ENCODE measurements at places on chromosomes 5 and 9.

DNA sequence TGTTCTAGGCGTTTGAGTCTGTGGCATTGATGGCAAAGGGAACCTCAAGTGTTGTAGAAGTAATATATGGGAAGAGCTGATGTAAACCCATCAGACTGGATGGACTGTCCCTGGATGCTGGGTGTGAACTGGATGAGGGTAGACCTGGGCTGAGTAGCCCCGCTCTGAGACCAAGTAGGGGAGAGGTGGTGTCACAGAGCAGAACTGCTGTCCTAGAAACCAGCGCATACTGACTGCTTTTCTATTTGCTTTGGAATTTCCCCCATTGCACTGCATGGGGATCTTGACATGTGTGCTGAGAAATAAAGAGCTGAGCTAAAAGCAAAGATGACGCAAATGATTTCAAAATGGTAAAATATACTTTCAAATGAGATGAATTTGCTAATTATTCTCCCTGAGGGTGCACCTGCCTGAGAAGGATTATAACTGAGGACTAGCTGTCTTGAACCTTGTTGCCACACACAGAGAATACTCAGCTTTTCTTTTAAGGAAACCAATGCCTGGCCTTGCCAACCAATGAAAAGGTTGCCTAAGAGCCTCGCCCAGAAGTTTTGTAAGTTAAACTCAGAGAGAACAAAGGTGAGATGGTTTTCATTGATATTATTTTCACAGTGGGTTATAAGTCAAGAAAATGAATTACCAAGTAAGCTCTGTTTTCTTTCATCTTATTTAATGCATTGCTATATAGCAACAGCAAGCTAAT is 44.8 kb downstream of the NIM1K start:
- no peak for DNase-seq

- no peak for DNase-seq
Observed at GRCh38 chr9:92590377-92590776, 54.6 kb upstream of the ECM2 start.

- DNase-seq = no peak
Observed at GRCh38 chr9:7172154-7173115, 414.7 kb downstream of the KDM4C start.

- no peak for DNase-seq
Observed at GRCh38 chr5:62662521-62662920, 83.9 kb downstream of the LRRC70 start.

DNA sequence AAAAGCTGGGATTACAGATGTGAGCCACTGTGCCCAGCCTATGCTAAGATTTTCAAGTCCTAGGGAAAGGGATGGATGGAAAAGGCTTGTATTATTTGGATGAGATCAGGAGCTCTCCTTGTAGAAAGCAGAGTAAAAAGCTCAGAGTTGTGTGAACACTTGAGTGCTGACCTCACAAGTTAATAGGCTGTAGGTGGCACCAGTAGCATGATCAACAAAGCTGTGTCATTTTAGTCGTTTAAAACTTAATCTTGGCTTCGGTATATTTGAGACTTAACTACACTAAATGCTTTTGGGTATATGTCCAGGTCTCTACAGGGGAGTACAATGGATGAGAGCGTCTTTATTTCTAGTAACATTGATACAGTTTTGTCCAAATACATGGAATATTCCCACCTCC is 264.2 kb downstream of the TMEM38B start:
- no peak for DNase-seq

GRCh38 chr9:125332527-125332926 is 70.9 kb downstream of the GAPVD1 start:
- no peak for DNase-seq

DNA sequence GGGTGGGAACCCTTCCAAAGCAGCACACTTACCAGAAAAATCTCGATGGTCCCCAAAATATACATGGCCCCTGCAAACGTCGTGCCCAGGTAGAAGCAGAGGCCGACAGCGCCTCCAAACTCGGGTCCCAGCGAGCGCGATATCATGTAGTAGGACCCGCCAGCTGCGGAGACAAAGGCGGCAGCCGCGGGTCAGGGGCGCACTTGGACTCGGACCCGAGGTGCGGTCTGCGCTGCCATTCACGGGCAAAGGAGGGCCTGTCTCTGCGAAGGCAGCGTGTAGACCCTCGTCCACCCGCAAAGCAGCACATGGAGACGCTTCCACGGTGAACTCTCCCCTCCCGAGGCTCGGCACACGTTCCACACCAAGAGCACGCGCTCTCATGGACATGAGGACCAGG is 25.0 kb downstream of the SLC12A7 start:
- no peak for DNase-seq

- no peak for DNase-seq
Observed at GRCh38 chr5:142871363-142872193, 101.4 kb downstream of the ARHGAP26 start.

DNA sequence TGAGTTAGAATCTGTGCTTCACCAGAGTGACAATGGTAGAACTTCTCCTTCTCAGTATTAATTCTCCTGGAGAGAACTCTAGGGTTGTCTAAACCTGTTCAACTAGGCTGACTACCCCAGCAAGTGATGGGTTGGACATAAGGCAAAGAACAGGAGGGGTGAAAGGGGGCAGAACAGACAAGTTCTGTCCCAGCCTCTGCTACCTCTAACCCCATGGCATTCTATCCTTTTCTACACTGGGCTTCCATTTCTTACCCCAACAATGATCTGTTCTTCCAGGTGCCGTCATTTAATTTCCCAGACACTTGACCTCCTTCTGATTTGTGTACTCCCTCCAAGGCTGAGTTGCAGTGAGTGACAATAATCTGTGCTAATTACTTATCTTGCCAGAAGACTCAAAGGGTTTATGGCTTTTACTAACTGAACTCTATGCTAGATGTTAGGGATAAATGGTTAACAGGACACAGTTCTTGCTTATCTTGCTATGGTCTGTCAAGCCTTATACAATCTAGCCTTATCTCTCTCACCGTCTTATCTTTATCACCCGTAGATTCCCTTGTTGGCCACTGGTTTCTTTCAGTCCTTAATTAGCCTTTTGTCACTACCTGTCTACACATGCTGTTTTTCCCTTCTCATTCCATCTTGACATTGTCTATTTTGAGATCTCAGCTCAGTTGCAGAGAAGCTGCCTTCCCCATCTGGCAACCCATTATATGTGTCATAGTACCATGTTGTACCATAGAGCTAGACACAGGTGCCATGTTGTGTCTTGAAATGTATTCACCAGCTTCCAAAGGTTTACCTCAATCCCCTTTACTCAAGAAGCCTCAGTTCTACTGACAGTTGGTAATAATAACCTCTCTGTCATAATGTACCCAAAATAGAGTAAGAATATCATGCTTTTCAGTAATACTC is 10.0 kb upstream of the MATR3 start:
- no peak for DNase-seq

DNA sequence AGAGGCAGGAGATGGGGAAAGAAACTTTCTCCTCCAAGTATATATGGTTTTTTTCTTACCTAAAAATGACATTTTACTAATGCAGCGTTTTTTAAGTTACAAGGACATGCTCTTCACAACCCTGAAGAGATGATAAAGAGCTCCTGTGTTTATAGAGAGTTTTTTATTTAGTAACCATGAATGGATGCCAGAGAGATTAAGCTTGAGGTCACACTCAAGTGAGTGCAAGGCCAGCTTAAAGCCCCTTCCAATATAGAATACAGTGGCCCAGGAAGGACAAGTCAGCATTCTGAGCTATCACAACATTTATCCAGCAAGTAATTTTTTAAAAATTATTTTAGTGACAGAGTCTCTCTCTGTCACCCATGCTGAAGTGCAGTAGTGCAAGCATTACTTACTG is 6.7 kb upstream of the HAVCR2 start:
- no peak for DNase-seq

DNA sequence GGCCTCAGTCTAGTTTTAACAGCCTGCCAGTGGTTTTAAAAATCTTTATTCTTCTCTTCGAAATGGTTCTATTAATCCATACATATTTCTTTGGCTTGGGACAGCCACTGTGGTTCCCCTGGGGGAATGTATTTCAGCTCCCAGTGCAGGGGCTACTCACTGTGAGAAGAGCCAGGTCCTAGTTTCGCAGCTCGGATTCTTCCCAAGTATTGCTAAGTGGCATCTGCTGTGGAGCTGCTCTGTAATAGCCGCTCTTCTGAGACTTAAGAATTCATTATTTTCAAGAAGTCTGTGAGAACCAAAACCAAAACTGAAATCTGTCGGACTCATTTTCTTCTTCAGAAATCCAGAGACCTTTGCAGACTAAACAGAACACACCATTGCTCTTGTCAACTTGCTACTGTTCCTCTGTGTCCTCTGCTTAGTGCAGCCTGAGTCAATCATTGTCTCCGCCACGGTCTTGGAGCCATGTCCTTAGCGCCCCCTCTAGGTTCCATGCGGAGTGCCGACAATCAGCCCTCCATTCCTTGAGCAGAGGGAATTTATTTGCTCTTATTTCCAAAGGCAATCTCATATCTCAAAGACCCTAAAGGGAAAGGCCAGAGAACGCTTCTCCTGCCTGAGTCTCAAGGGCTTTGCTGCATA is 478.2 kb downstream of the SPATA31D1 start:
- no peak for DNase-seq

GRCh38 chr5:178214160-178214803 is 9.9 kb downstream of the HNRNPAB start:
- no peak for DNase-seq

DNA sequence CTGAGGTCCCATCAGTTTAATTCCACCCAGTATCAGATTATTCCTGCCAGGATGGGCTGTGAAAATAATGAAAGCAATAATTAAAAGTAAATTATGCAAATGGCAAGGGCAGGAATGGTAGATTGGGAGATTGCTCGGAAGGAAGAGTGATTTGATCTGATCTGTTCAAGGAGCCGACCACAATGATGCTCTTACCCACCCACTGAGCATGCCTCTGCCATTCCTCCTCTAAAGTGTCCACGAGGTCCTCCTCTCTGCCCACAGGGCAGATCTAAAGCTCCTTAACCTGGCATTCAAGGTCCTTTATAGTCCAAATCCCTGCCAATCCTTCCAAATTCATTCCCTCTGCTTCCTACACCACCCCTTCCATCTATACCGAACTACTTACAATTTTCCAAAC is 147.8 kb downstream of the TTLL11 start:
- no peak for DNase-seq

DNA sequence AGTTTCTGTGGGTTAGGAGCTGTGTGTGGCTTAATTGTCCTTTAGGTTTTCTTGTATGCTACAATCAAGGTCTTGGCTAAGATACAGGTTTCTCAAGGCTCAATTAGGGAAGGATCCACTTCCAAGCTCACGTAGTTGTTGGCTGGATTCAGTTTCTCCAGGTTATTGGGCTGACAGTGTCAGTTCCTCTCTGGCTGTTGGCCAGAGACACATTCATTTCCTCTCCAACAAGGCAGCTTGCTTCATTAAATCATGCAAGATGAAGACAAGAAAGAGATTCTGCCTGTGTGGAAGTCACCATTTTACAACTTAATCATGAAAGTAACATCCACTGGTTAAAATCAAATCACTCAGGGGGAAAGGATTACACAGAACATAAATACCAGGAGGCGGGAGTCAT is 275.7 kb upstream of the KIF2A start:
- no peak for DNase-seq

- no peak for DNase-seq
Observed at GRCh38 chr5:143398451-143399237, 4.8 kb downstream of the NR3C1 start.

GRCh38 chr5:95836544-95836943 is 14.0 kb upstream of the GLRX start:
- no peak for DNase-seq

- no peak for DNase-seq
Observed at GRCh38 chr9:136748666-136749611, 614 bp upstream of the LCN6 start.

DNA sequence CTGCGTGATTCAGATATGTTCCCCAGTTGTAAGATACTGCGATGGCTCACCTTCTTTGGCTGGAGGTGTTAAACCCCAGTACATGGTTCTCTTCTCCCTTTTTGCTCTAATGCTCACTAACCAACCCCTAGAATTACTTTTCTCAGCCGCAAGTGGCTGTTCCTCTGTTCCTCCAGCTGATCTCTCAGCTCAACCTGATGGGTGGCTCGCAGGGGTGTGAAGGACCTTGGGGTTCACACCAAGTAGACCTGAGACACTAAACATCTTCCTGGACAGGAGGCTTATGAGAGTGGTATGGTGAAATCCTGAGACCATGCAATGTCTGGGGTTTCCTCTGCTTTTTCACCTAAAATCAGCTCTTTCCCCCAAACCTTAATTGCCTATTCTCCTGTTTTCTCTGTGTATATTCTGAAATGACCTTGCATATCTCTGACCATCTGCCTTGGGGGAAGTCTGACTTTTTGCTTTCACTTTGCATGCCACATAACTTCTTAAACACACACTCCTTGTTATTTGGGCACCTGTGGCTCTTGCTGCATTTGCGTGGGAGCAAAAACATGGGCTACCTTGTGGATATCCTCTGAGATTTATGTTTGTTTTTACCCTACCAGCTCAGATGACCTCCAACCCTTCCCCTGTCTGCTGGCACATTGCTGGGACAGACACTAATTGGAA is 15.9 kb upstream of the IFNA14 start:
- no peak for DNase-seq

GRCh38 chr9:35660966-35661415 is 2.9 kb downstream of the CCDC107 start:
- DNase-seq = no peak

GRCh38 chr5:81965524-81965923 is 6.3 kb upstream of the ATG10 start:
- no peak for DNase-seq

DNA sequence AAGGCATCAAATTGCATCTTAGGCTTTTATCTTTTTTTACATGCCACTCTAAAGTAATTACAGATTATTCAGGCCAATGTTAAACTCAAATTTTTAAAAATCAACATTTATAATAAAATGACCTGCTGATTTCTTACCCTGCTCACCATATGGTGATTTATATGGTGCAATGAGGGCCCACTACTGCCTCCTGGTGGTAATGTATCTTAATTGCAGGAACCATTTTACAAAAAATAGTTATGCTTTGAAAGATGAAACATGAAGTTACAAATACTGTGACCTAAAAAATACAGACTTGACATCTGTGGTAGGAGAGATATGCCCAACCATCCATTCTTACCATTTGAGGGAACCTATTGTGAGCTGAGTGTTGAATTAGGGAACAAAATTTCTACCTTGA is 292.6 kb upstream of the TAS2R1 start:
- no peak for DNase-seq

- no peak for DNase-seq
Observed at GRCh38 chr9:110029956-110030480, 177.9 kb downstream of the C9orf152 start.

- no peak for DNase-seq
Observed at GRCh38 chr9:96461336-96461735, 11.4 kb downstream of the HABP4 start.

Measured in CD4-positive, alpha-beta T cell treated with Interferon alpha-2 for 1 hour (primary cell).